A673 (cell line): ENCODE measurements at places on chromosomes 4 and X.
A peak's percentile ranks its signal among the peaks of the same experiment; 100 is the strongest.

DNA sequence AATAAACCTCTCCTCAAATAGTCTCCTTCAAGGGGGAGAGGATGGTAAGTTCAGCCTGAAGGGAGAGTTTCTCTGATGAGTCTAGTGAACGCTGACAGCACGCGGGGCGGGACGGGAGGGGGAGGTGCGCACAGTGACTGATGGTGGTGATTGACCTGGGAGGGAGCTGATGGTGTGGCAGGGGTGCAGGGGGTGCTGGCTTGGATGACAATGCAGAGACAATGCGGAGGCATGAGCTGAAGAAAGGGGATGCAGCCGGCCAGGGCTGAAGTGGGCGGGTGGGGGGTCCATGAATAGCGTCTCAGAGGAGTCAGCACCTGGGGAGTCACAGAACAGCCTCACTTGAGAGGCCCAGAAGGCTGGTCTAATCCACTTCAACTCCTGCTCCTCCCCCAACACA, 142.5 kb upstream of the PJA1 start:
- DNase-seq: no peak

- DNase-seq: no peak
Observed at GRCh38 chr4:85632981-85633380, 158.0 kb downstream of the ARHGAP24 start.

- no peak for DNase-seq
Observed at GRCh38 chr4:150387981-150388380, 194.0 kb upstream of the MAB21L2 start.

DNA sequence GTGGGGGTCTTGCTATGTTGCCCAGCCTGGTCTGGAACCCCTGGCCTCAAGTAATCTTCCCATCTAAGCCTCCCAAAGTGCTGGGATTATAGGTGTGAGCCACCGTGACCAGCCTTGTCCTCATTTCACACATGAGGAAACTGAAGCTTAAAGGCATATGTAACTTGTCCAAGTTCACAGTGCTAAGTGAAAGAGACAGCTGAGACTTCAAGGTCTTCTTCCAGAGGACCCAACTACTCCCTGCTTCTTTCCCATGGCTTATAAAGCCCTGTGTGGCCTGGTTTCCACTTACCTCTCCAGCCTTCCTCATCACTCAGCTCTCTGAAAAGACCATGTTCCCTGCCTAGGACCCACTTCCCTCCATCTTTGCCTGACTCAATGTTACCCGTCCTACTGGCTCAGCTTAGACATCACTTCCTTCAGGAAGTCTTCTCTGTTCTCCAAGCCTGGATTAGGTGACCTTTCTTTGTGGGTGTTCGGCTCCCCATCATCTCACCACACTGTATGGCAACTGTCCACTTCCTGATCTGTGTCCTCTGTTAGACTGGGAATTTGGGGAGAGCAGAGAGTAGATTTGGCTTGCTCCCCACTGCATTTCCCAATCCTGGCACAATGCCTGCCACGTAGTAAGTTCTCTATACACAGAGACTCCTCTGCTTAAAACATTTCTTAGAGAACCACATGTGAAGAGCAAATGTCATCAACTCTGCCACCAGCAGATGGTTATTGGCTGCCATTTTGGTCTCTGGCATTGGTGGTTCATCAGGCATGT, 30.4 kb upstream of the LAMP2 start:
- no peak for DNase-seq

DNA sequence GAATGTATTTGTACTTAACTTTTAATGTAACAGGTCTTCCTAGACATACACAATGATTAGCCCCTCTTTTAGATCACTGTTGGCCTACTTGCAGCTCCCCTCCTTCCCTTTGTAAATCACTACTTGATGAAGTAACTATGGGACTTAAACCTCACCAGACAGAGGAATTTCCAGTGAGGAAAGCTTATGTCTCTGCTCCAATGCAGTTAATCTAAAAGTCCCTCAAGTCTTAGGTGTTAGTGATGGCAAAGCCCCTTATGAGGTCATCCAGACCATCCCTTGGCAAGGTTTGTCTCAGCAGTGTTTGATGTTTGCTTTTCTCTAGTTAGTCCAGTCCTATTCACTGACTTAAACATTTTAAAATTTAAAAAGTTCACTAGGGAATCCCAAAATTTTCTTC, 877.3 kb upstream of the INTU start:
- no peak for DNase-seq

DNA sequence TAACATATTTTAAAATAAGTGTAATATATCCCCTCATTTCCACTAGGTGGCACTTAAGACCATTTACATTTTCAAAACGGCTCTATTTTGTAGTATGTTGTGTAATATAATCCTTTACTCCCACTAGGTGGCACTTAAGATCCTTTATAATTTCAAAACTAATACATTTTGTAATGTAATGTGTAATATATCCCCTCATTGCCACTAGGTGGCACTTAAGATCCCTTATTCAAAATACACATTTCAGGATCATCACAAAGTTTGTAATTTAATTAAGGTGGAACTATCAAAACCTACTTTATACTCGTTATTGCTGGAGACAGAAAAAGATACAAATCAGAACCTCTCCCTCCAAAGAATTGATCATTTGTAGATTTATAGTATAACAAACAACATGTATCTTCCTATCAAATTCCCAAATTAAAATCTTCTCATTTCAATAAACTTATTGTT, 132.5 kb downstream of the ARHGAP6 start:
- DNase-seq: peak; percentile 89

- no peak for DNase-seq
Observed at GRCh38 chr4:144564358-144564757, 81.6 kb upstream of the HHIP start.

DNA sequence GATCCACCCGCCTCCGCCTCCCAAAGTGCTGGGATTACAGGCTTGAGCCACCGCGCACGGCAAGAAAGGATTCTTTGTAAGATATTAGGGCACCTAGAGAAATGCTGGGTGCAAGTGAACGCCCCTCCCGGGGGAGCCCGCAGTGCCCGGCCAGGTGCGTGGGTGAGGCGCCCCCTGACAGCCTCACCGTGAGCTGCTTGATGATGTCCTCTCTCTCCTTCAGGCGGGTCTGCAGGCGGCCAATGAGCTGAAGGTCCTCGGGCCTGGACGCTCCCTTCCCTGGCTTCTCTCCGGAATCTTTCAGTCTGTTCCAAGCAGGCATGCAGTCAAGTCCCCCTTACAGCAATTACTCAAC, 21.9 kb downstream of the MED28 start:
- no peak for DNase-seq

DNA sequence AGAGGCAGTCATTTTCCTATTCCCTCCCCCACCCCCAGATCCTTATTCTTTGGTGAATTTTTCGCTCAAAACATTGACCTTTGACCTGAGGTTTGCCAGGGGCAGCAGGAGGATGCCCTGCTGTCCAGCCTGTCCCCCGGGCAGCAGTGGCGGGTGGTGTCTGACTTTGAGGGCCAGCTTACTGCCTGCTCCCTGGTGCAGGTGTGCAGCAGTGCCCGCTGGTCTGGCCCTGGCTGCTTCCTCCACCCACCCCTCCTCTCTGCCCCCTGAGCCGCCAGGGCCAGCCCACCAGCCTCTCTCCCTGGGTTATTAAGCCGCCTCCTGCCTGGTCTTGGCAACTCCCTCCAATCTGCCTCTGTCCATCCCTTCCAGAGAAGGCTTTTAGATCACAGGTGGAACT, 40.8 kb upstream of the GRPEL1 start:
- no peak for DNase-seq

GRCh38 chrX:53056292-53056691, 7.7 kb downstream of the GPR173 start:
- DNase-seq: no peak

DNA sequence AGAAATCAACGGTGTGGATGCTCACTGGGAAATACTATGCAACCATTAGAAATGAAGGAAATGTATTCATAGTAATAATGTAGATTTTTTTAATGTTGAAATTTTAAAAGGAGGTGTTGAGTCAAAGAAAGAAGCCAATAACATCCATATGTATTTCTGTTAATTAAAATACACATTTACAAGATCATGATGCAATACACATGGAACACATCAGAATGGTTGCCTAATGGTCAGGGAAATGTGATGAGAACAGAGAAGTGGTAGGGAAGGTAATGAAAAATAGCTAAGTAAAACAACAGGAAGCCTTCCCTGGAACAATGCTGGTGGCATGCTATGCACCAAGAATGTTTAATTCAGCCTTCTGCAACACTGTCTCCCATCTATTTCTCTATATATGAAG, 18.2 kb downstream of the AREG start:
- DNase-seq: no peak

GRCh38 chr4:47784222-47784621, 53.6 kb downstream of the CORIN start:
- no peak for DNase-seq

DNA sequence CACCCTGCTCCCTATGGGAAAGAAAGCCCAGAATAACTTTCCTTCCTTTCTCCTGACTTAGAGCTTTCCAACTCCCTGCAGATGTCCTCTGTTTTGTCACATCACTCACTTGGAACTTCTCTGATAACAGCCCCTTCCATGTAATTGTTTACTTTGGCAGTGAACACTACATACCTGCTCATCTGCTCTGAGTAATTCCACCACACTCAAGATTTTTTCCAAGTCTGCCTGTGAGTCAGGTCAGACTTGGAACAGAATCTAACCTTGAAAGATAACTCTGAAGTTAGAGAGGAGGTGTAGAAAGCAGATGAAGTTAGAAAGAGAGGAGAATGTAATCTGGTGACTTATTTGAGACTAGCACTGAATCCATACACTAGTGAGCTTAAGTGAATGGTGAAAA, 7.4 kb downstream of the MAGEB10 start:
- DNase-seq: no peak
